Activated T-helper 2 cell treated with anti-CD3 and anti-CD28 coated beads, Interferon-gamma antibody, Interleukin-2, Interleukin-4, amounts not matched to agents 10 μg/mL and 5 μg/mL and 100 μg/mL, durations not matched to agents 14 hours and 24 hours and 36 hours (primary cell): ENCODE measurements at places on chromosomes 16 and 17.

GRCh38 chr17:72671016-72671415 lies 421.5 kb downstream of the SLC39A11 start:
- DNase-seq: no peak

DNA sequence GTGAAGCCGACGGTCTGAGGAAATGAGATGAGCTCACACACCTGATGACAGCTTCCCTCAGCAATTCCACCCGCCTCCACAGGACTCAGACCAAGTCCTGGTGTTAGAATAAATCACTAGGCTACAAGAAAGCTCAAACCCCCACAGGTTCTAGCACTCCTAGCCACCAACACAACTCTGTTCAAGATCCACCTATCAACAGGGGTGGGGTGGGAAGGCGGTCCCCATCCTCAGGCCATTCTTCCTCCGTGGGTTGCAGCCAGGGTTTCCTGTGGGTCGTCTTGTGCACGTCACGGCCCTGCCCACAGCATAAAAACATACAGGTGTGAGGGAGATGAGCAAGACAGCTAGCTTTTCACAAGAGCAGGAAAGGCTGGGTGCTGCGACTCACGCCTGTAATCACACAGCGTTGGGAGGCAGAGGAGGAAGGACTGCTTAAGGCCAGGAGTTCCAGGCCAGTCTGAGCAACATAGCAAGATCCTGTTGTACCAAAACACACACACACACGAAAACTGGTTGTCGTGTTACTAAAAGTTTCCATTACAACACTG lies 81.1 kb downstream of the ANKRD11 start:
- DNase-seq: peak; percentile 43

- no peak for DNase-seq
Observed at GRCh38 chr16:30947541-30947858, 1.4 kb upstream of the ORAI3 start.

DNA sequence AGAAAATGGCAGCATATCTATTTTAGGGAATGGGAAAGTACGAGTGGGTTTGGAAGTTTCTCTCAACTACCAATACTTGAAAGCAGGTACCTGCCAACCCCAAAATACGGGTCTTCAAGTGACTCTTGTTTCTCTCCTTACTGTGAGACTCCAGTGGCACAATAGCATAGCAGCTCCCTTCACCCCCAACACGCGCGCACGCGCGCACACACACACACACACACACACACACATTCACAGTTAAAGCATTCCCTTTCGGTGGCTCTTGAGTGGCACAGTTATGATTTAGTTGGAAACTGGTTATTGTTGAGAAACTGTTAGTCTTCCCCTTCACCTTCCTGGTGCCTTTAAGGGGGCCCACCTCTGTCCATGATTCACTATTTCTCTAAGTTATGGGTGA lies 30.0 kb upstream of the CCL2 start:
- no peak for DNase-seq

DNA sequence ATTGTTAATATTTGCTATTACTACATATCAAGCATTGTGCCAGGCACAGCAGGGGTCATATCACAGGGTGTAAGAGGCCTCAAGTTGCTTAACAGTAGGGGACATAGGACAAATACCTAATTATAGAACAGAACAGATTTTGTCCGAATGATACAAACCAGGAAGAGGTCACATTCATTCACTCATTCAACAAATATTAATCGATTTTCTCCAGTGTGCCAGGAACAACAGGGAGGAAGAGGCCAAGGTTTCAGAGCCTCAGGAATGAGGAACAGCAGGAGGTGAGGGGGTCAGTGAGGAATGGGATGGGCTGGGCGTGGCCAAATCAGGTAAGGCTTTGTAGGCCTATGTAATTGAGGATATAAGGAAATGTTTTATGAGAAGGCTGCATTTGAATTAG lies 11.2 kb upstream of the CHST4 start:
- DNase-seq: no peak

DNA sequence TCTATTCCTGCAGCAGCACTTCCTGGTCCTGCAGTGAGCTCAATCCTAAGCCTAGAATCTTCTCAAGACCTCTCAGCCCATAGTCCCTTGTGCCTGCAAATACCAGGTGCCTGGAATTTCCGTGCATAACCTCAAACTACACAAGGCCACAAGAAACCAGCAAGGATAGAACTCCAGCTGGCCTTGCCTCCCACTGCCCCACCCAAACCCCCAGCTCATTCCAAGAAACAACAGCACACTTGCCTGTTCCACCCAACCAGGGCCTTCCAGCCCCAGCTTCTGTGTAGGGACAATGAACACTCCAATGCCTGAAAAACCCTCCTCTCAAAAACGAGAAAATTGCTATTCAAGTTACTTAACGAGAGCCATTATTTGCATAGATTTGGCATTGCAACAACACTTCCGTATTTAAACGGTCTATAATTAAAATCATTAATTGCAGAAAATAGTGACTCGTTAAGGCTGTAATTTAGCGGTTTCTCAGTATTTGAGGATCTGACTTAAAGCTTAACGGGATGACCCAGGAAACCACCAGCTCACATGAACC lies 147.0 kb downstream of the C16orf78 start:
- no peak for DNase-seq

- DNase-seq: no peak
Observed at GRCh38 chr16:57859331-57859730, 57.0 kb upstream of the KIFC3 start.

GRCh38 chr17:253091-253846 lies 71.8 kb upstream of the DOC2B start:
- DNase-seq: no peak

GRCh38 chr16:4411684-4412083 lies 4.7 kb downstream of the CORO7 start:
- no peak for DNase-seq
